Camera-type eye (tissue), 1 donor: ENCODE measurements at places on chromosomes 11 and 22. TPM values are rescaled to one million over a fixed set of nuclear protein-coding genes. Genes with fewer than 3 reads are reported as not detected.

The PSMC3 gene
- 116 TPM for total RNA-seq

The MGAT3 gene
- total RNA-seq: 12.9 TPM

The SLN gene
- total RNA-seq: 136 TPM

The PGA5 gene
- total RNA-seq: not detected
